Mesendoderm (in vitro differentiated cells): ENCODE measurements at places on chromosomes 16 and 17.
A peak's percentile ranks its signal among the peaks of the same experiment; 100 is the strongest.

DNA sequence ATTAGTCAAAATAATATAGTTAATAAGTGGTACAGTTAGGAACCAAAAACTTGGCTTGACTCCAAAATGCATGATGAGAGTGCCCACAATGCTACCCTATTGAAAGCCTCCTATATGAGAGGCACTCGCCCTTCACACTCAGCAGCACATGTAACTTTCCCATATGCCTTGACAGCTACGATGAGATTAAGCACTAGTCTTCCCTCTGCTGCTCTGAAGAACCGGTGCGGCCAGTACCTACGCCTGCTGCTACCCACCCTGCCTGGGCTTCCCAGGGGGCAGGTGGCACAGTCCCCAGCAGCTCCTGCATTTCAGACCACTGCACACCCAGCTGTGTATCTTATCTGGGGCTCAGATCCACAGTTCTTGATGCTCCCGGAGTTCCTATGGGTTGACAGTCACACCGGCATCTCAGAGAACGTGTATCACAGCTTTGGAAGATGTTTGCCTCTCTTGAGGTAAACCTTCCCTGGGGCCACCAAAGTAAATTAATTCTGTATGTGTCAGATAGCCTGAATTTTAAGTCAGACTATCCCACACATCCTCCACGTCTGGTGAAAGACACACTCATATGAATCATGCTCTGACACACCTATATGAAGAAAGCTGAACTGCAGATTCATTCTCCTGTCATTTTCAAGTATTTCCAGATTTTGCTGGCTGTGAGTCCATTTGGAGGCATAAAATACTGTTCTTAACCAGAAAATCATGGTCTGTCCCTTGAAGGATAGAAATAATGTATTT, 77.8 kb downstream of the MYH10 start:
- no peak for DNase-seq

DNA sequence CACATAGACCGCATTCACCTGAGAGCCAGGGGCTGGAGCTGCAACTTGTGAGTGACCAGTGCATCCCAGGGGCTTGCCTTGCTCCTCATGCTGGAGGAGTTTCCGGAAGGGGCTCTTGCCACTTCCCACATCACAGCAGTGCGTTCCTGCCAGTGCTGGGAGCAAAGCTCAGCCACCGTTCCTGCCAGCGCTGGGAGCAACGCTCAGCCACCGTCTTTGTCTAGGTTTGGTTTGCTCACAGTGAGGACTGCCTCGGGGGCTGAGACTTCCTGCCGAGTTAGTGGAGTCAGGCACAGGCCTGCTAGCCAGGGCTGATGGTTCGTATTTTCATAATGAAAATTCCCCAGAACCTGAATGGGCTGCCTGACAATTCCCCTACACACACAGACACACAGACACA, 5.4 kb upstream of the CHRNE start:
- DNase-seq = peak; percentile 90

DNA sequence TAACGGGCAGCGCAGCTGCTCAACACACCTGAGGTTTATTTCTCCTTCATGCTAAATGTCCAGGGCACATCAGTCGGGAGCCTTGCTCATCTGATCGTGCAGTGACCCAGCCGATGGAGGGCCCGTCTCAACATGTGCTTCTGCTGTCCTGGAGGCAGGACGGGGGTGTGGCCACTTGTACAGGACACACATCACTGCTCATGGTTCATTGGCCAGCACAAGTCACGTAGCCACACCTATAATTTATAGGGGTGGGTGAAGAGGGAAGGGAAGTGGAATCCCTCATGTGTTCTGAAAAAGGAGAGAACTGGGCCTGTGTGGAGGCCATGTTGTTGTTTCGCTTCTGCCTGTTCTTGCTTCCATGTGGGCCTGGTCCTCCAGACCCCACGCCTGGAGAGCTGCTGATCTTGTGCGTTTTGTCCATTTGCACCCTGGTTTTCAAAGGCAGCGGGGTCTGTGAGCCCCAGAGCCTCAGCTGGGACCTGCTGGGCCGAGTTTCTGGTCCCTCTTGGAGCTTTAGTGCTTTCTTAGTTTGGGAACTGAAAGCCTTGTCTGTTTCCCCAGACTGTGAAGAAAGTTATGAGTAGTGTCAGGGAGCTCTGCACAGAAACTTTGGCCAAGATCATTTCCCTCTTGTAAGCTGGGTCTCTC, 60.5 kb downstream of the CMIP start:
- DNase-seq = peak; percentile 51

- DNase-seq = no peak
Measured at GRCh38 chr16:79293836-79294460, 306.6 kb downstream of the MAF start.

- no peak for DNase-seq
Measured at GRCh38 chr16:73192232-73192894, 144.4 kb upstream of the ZFHX3 start.

- no peak for DNase-seq
Measured at GRCh38 chr17:57289130-57289529, 32.8 kb downstream of the MSI2 start.

GRCh38 chr16:35751191-35751941, 2292.0 kb downstream of the TP53TG3F start:
- DNase-seq = no peak

DNA sequence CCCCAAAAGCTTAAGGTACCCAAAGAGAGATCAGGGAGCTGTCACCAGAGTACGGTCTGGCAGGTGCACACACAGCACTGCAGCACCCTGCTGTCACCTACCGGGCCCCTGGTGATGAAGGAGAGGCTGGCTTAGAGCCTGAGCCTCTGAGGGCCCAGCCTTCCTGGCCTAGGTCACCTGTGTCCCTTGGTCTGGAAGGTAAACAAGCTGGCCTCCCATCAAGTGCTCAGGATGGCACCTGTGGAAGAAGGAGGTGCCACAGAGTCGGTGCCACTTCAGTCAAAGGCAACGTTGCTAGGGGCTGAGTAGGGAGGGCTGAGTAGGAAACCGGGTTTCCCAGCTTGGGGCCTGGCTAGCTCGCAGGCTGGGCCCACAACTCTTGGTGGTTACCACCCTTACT, 70.7 kb downstream of the COG7 start:
- DNase-seq = no peak

DNA sequence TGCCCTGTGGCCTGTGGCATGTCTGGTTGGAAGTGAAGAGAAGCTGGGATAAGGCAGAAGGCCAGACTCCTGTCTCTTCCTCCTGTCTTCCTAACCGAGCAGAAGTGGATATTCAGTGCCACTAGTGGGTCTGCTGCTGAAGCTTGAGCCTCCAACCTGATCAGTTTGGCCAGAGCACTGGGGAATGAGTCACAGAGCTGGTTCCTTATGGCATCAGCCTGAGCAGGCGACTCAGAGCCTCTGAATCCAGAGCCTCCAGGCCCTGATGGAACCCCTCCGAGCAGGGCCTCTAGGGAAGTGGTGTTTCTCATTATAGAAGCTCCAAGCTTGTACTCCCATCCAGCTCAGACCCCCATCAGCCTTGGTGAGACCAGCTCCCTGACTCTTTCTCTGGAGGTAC, 2.0 kb downstream of the WSCD1 start:
- DNase-seq = no peak

DNA sequence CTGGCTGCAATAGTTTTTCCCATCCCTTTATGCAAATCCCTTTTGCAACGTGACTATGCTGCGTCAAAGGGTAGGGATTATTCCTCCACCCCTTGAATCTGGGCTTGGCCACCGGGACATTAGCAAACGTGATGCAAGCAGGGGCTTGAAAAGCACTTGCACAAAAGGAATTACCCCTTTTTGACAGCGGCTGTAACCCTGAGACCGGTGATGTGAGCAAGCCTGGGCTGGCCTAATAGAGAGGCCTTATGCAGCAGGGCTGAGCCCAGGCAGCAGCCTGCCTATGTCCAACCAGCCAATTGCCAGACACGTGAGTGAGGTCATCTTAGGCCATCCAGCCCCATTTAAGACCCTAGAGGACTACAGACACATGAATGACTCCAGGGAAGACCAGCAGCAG, 30.4 kb upstream of the PAFAH1B1 start:
- peak; percentile 26 for DNase-seq
